Hepatic stellate cell (primary cell): ENCODE measurements at places on chromosomes 11 and 22.

DNA sequence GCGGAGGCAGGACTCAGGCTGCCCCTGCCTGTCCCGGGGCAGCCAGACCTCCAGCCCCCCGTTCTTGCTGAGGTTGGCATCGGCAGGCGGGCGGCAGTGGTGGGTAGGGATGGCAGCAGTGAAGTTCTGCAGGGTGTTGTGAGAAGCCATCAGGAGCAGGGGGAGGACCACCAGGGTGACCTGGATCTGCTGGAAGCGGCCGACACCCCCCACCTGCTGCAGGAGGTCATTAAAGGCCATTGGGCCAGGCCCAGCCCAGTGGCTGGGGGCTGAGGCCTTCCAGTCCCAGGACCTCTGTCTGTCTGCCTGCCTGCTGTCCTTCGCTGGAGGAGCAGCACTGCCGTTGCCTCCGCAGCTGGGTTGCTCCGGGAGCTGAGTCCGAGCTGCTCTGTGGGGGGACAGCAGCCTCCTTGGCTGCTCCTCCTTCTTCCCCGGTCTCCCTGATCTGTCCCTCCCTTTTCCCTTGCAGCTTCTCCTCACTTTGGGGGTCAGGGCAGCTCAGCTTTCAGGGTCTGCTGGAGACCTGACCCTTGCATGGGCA is at the start of gene SLC22A6:
Gene SLC22A6 (minus strand): TSS at position 517 of the 541 bp plus-strand sequence. CDS start 277 bp downstream, at position 240.
- no peak for DNase-seq

DNA sequence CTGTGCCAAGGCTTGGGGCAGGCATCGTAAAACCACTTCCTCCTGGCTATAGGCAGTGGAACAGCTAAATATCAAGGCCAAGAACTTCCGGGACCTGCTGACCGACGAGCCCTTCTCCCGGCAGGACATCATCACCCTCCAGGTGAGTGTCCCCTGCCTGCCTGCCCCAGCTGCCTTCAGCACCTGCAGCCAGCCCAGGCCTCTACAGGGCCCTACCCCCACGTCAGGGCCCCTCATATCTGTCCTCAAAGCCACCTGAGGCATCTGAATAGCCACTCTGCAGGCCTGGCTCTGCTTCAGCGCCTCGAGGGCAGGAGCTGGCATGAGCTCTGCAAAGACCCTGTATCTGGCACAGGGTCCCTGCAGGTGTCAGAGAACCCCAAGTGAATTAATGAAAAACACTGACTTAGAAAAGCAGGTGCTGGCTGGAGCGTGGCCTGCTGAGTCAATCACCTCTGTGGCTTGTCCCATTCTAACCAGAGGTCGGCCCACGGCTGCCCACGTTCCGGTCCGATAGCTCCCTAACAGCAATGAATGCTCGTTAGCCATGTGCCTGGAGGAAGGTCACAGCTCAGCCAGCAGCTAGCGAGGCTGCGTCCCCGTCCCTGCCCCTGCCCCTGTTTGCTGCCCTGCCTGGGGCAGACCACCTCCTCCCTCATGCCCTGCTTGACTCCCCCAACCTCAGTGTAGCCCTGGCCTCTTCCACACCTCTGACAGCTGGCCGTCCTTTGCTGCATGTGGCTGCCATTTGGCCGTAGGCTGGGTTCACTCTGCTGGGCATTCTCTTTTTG is 16.8 kb downstream of the PPIL2 start:
- no peak for DNase-seq

DNA sequence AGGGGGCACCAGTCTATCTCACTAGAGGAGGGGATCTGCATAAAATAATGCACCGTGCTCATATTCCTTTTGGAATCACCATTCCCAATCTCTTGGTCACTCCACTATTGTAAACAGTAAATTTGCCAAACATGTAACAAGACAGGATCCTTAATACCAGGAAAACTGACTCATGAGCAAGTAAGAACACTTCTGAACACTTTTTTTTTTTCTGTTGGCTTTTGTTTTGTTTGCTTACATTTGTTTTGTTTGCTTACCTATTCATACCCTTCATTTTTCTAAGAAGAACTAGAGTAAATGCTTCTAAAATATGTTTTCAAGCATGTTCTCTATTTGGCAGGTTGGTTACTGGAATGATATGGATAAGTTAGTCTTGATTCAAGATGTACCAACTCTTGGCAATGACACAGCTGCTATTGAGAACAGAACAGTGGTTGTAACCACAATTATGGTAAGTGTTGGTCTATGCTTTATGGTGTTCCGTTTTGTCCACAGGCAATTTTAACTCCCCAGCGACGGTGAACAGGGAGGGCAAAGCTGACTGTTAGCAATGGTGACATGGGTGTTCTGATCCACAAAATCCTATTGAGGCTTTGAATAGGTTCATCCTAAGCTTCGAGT is 111.8 kb downstream of the MSANTD4 start:
- no peak for DNase-seq

- no peak for DNase-seq
Measured at GRCh38 chr11:72985645-72986044, 156.5 kb downstream of the FCHSD2 start.

DNA sequence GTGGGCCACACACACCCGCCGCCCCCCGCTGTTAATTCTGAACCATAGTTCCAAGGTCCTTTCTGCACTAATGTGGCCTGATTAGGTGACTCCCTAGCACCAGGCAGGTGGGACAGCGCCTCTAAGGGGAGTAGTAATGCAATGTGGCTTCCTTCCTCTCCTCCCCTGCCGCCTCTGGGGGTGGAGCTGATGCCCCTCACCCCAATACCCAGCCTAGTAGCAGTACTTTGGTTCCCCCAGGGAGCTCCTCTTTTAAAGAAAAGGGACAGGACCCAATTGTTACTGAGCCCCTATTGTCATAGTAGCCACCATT is 14.4 kb downstream of the RTN4RL2 start:
- no peak for DNase-seq

DNA sequence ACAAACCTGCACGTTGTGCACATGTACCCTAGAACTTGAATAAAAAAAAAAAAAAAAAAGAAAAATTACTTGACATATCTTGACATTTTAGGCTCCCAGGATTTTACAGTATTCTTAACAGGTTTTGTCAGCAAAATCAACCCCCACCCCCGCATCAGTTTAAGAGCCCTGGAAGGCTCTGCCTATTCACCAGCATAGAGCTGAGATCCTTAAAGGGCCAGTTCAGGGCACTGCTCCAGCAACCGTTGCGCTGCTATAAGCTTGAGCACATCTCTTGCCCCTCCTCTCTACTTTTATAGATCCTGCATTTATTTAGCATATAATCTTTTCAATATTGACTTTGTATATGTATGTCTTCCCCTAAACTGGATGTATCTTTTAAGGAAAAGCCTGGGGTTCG is 697 bp upstream of the PAFAH1B2 start:
- DNase-seq, result peak; percentile 55

DNA sequence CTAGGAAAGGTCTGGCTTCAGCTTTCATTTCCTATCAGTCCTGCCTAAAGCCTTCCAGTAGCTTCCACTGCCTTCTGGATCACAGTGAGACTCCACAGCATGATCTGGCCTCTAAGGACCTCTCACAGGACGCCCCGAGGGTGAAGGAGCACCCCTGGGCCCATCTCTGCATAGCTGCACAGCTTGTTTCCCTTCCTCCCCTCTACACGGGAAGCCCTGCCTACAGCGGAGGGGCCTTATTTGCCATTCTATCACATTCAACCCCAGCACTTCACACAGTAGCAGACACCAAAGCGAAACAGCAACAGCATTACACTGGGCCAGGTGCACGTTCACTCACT is 162.3 kb upstream of the GRK3 start:
- DNase-seq, result no peak

- peak; percentile 89 for DNase-seq
Measured at GRCh38 chr22:37345863-37346504, 63.7 kb downstream of the CYTH4 start.

GRCh38 chr11:6636480-6636879 is 17.3 kb upstream of the TPP1 start:
- no peak for DNase-seq

GRCh38 chr11:11732116-11732515 is 109.7 kb upstream of the USP47 start:
- no peak for DNase-seq

GRCh38 chr22:49404020-49404419 is 423.7 kb downstream of the BRD1 start:
- DNase-seq, result no peak

DNA sequence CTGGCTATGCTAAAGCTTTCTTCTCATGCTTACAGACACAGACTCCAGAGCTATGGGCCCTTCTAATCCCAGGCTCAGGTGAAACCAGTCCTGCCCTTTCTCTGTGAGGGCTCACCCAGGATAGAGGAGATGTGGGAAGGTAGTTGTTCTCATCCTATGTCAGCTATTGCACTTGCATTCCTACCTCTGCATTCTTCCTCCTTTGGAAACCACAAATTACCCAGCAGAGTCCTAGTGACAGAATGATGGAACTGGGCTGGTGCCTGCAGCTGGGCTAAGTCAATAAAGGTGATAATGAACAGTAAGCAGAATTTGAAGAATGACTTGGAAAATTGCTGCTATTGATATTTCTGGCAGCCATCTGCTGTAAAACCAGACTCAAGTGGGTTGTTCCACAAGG is 560.0 kb downstream of the TMEM135 start:
- no peak for DNase-seq

DNA sequence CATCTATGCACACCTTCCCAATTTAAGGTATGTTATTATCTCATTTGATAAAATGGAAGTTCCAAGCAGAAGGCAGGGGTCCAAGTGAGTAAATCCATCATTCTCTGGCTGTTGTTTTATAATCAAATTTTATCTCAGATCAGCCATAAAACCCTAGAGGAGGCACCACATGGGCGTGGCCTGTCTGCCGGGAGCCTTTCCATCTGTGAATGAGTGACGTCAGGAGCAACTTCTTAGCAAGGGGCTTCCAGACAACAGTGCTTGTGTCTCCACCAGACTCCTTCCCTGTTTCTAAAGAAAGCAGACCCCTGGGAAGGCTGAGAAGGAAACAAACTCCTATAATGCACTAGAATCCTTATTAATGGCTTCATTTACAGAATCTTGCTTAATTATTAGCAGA is 13.5 kb downstream of the SEZ6L start:
- DNase-seq, result no peak

DNA sequence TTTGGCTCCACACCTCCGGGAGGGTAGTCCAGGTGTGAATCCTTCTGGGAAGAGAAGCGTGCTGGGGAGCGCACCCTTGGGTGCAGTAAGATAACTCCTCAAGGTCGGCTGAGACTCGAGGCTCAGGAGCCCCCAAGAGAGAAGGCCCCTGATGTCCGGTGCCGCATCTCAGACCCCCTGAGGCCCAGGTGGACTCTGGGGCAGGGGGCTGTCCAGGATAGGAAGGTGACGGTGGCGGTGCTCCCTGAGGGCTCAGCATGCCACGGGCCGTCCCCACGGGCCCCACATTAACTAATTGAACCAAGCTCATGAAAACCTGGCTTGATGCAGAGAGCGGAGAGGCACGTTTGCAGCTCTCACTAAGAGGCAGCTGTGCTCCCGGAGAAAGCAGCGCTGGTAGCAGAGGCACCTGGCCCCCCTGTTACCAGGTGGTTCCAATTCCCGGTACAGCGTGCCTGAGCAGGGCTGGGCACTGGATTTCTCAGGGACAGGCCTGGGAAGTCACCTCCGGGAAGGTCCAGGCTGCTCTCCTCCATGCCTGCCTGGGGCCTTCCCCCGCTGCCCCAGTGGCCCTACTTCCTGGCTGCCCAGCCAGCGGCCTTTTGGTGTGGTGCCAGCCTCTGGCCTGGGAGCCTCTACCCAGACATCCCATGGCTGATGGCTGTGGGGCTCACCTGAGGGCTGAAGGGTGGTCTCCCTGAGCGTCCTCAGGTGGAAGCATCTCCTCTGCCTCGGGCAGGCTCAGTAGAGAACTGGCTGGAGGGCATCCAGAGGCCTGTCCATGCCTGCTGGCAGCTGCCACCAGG is 1.1 kb downstream of the KCNQ1 start:
- no peak for DNase-seq

DNA sequence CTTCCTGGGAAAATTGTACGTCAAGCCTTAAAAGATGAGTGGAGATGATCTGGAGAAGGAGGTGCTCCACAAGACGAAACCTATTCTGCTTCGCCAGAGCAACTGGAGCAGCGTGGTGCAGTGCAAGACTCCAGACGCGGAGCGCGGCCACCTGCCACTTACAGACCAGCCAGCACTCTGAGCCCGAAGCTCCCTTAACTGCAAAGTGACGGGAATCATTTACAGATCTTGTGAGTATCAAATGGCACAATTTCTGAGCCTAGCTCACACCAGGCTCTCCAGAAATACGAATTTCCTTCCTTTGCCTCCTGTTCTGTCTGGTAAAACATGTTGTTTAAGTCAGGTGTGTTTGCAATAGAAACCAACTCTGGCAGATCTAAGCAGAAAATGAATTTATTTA is 369.3 kb downstream of the CADM1 start:
- no peak for DNase-seq

DNA sequence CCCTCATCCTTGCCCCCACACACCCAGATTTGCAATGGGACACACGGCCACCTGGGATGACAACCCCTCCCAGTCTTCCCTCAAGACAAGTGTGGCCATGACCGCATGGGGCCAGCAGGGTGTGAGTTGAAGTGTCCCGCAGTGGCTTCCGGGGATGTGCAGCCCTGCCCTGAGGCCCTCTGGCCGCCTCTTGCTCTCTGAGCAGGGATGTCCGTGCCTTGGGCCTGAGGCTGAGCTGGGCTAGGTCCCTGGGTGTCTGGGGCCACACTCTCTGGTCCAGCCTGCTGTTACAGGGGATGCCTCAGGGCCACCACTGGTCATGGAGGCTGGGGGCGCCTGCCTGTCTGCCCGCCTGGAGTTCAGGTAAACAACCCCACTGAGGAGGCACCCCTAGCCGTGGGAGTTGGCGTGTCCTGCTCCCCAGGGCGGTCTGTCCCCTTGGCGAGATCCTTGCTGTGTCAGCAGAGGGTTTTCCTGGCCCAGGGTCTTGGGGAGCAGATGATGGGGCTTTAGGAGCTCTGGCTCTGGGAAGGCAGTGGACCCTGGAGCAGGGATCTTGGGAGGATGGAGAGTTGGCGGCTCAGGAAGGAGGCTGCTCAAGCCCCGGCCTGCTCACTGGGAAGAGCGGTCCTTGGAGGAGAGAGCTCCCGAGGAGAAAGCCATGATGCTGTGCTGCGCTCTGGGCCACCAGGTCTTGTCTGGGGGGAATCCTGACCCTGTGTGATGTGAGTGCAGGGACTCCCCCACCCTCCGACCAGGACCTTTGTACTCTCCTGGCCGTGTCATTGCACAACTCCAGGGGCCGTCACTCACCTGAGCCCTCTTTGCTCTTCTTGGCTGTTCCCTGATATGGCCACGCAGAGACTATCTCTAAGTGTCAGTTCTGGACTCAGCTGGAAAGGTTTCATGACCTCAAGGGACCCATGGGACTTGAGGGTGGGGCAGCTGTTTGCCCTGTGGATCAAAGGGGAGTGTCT is 67.9 kb downstream of the KCNQ1 start:
- no peak for DNase-seq

GRCh38 chr22:49973018-49973961 is 12.7 kb downstream of the PIM3 start:
- DNase-seq, result no peak
